ENCODE measurements at places on chromosomes 11 and 22.

DNA sequence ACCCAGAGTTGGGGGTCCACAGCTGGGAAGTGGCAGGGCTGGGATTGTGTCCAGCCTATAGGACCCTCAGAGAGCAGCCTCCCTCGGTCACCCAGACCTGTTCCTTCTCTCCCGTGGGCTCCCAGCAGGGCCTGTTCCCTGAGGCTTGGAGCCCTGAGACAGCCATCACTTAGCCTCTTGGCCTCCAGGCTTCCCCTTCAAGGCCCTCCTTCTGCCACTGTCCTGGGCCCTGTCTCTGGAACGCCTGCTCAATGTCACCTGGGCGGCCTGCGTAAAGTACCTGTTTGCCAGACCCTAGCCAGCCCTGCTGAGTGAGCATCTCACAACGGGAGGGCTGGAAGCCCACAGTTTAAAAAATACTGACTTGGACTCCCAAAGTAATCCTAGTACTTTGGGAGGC lies 6.5 kb downstream of the MGAT3 start:
- DNase-seq = no peak

DNA sequence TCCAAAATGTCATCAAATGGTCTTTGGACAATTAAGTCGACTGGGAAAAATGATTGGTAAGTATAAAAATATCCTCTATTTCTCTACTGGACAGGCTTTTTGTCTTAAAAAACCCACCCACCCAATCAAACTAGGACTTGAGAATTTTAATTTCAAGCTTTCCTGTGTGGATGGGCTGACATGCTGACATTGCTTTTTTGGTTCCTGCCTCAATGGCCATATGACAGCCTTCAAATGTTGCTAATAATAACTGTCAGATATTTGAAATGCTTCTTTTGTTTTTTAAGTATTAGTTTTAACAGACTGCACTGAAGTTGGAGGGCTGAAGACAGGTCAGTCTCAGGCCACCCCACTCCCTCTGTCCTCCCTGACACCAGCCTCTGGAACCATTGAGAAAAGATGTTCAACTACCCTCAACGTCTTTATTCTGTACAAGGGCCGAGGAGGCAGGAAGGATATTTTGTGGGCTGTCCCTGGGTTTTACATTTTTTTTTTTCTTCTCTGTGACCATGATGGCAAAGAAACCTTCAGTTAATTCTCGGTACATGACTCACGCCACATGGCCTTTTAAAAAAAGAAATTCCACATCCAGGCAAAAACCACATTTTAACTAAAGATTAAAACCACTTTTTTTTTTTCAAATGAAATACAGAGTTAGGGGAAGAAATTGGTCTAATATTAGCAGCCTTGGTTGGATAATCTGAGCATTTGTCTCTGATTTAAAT lies 130.4 kb downstream of the SLC1A2 start:
- peak; percentile 78 for DNase-seq

- DNase-seq = peak; percentile 50
Measured at GRCh38 chr22:23219822-23220484, 39.6 kb downstream of the BCR start.

GRCh38 chr11:6219359-6219758 lies 14.0 kb downstream of the C11orf42 start:
- peak; percentile 92 for DNase-seq

GRCh38 chr22:28029201-28029948 lies 110.3 kb upstream of the PITPNB start:
- no peak for DNase-seq

- DNase-seq = no peak
Measured at GRCh38 chr22:45071618-45072017, 61.8 kb upstream of the PHF21B start.

- peak; percentile 41 for DNase-seq
Measured at GRCh38 chr11:14308114-14308896, 50.7 kb downstream of the RRAS2 start.

- no peak for DNase-seq
Measured at GRCh38 chr22:39777716-39778454, 115.7 kb downstream of the ENTHD1 start.

GRCh38 chr11:93545566-93545965 lies 2.4 kb upstream of the SMCO4 start:
- no peak for DNase-seq

- DNase-seq = no peak
Measured at GRCh38 chr11:30412509-30412908, 89.6 kb downstream of the ARL14EP start.
